ENCODE measurements at places on chromosomes 1 and 21.
A peak's percentile ranks its signal among the peaks of the same experiment; 100 is the strongest.

GRCh38 chr1:212438831-212439237, 6.1 kb downstream of the NENF start:
- DNase-seq, result no peak

GRCh38 chr1:204274446-204274845, 60.7 kb upstream of the GOLT1A start:
- DNase-seq, result no peak

- DNase-seq, result no peak
These were observed 83.2 kb upstream of the RHOU start for GRCh38 chr1:228652116-228652515.

GRCh38 chr1:56331892-56332567, 247.3 kb downstream of the PLPP3 start:
- DNase-seq, result no peak

DNA sequence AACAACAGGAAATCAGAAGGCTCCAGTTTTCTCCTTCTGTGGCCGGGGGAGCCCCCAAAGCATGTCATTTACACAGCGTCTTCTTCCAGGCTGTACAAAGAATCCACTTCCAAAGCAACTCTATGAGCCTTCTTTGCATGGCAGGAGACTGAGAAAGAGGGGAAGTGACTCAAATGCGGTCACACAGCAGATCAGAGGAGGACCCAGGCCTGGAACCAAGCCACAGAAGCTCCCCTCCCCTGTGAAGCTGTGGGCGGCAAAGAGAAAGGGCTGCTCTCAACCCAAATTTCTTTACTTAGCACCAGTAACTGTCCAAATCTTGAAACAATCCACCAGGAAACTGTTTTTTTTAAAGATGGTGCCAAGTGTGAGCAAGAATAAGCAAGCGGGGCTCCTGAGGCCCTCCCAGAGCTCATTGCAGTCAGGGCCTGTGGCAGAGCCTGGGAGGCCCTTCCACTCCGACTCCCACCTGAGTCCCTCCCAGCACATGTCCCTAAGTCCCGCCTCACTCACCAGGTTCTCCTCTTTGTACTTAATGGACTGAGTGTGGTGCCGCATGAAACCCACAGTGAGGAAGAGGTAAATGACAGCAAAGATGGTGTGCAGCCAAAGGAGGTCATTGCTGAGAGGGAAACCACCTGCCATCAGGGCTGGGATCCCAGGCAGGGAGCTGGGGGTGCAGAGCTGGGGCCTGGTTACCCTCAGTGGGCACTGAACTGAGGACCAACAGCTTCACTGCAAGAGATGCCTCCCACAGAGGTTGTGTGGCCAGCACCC, 15.9 kb downstream of the TMEM63A start:
- peak; percentile 65 for DNase-seq

GRCh38 chr1:87449348-87449963, 120.8 kb downstream of the LMO4 start:
- DNase-seq, result no peak

GRCh38 chr1:89675677-89676076, 42.8 kb downstream of the LRRC8C start:
- DNase-seq, result no peak

- DNase-seq, result no peak
These were observed 141.4 kb downstream of the SYT2 start for GRCh38 chr1:202568826-202569225.

DNA sequence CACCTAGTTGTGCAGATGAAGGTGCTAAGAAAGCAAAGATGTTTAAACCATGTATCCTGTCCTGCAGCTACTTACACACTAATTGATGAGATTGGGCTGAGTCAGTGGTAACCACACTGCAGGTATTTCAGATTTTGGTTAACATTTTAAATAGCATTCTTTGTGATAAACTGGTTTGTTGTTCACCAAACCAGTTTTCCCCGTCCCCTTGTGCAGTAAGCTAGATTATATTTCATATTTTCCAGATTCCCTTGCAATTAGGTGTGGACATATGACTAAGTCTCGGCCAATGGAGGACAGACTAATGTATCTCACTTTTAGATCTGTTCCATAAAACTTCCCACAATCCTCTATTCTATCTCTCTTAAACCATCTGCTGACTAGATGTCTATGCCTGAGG, 320.4 kb downstream of the RWDD3 start:
- no peak for DNase-seq

DNA sequence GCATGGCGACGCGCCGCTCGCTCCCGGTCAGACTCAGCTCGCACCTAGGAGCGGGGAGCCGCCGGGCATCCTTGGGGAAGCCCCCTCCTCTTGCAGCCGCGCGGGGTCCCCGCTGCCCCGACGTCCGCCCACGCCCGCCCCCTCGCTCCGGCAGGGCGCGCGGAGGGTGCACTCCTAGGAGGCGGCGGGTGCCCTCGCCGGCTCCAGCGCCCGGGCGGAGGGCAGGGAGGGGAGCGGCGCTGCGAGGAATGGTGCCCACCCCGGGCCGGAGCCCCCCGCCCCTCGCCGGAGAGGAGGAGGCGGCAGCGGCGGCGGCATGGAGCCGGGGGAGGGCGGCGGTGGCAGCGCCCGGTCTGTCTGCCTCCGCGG, 488 bp downstream of the FAM78B start:
- no peak for DNase-seq

DNA sequence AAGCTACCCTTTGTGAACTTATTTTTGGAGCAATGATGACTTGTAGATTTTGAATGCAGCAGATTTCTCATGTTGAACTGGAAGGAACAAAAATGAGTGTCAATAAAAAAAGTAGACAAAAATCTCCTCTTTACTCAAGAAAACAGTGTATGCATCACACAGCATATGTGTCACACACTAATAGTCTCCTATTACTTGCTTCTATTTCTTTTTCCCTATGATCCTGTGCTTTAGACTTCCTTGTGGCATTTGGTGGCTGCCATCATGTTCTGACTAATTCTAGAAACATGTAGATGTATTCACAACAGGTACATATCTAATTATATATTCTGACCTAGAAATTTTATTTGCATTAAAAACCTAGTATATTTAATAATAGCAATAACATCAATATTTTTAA, 14.3 kb downstream of the RC3H1 start:
- DNase-seq, result no peak

DNA sequence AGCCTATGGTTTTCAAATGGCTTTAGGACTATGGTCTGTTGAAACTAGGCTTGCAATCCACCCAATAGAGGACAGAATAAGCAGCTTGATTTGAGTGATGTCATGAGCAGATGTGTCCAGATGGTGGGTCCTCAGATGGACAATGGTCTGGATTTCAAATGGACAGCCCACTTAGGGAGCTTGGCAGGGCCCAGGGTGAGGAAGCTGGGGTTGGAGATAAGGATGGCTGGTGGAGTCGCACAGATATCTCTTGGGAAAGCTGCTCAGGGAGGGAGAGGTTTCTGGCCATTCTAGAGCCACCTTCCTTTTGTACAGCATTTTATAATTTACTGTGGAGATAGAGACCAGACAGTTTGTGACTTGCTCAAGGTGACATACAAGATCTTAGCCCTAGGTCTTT, 55.0 kb downstream of the NFASC start:
- no peak for DNase-seq

DNA sequence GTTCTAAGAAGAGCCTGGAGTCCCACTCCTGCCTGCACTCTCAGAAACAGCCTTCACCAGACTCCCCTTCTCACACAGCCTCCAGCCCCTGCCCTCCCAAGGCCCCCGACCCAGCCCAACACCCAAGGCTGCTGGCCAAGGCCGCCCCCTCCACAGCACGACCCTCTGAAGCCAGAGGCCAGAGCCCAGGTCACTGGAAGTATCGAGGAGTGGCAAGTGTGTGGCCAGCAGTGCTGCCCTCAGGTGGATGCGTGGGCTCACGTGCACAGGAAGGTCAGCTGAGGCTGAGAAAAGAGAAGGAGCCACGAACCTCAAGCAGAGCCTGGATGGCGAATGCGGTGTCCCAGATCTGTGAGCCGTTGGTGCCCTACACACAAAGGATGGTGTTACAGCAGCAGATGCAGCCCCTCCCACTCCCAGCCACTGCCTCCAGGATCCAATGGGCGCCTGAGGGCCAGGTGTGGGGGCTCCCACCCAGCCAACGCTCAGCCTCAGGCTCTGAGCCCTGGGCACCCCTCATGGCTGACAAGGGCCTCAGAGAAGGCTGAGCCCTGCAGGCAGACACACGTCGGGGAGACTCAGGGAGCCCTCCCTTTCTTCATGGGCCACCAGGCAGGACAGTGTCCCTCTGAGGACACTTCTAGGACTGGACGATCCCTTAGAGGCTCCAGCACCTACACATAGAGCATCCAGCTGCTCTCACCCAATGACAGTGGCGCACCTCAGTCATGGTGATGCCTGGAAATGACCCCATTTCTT, 18.0 kb downstream of the LSS start:
- DNase-seq, result no peak

DNA sequence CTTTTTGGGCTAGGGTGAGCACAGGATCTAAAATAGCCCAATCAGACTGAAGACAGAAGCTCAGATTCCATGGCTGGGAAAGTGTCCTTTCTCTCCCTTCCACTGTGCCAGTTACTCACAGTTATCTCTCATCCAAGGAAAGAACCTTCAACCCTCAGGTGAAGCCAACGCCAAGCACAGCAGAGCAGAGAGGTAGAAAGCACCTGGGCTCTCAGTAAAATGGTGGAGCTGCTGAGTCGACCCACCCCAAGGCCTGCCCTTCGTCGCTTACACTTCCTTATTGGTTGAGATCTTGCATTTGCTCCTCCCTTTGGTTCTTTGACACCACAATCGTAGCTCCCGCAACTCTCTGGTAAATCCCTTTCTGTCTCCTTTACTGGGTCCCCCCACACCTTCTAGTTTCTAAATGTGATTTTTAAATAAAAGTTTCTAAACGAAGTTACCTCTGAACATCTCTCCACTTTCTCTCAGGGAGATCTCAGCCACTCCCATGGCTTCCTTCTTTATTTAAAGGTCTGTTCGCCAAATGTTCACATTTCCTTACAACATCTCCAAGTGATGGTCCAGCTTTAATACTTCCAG, 27.5 kb upstream of the SLC30A1 start:
- DNase-seq, result no peak

GRCh38 chr1:108560189-108560873, 431 bp downstream of the EEIG2 start:
- peak; percentile 15 for DNase-seq

DNA sequence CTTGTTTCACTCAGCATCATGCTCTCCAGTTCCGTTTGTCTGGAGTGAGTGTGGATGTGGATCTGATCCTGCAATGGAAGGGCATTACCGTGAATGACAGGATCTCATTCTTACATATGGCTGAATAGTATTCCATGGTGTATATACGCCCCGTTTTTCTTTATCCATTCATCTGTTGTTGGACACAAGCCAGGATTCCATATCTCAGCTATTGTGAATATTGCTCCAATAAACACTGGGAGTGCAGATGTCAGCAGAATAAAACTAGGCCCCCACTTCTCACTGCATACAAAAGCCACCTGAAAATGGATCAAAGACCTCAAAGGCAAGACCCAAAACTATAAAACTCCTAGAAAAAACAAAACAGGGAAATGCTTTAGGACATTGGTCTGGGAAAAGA, 120.3 kb upstream of the TMPRSS2 start:
- DNase-seq, result no peak

GRCh38 chr21:44304877-44305293, 5.0 kb downstream of the PFKL start:
- DNase-seq, result no peak

GRCh38 chr1:89603651-89604413, 29.1 kb upstream of the LRRC8C start:
- peak; percentile 42 for DNase-seq

GRCh38 chr1:42259739-42260064, 75.3 kb downstream of the FOXJ3 start:
- no peak for DNase-seq

DNA sequence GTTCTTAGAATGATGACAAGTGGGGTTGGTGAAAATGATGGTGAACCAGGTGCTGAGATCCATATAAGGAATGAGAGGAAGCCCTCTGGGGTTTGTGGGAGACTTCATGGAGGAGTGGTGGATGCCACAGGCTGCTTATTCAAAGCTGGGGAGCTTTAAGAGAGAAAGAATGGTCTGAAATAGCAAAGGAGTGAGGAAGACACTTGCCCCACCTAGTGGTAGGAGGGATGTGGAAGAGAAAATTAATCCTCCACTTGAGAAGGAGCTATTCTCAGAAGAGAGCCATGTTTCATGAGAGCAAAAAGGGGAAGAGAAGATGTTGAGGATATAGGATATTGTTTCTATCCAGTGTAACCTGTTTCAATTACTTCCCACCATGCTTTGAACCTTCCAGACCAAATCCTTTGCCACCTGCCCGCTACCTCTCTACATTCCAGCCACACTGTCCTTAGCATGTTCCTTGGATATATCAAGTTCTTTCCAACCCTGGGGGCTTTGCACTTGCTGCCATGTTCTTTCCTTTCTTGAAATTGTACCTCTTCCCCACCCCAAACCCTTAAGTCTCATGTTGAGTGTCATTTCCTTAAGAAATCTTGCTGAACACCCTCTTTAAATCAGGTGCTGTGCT, 19.6 kb upstream of the ZNF648 start:
- no peak for DNase-seq

- DNase-seq, result no peak
These were observed 141.4 kb upstream of the GRIK3 start for GRCh38 chr1:37175666-37176215.

DNA sequence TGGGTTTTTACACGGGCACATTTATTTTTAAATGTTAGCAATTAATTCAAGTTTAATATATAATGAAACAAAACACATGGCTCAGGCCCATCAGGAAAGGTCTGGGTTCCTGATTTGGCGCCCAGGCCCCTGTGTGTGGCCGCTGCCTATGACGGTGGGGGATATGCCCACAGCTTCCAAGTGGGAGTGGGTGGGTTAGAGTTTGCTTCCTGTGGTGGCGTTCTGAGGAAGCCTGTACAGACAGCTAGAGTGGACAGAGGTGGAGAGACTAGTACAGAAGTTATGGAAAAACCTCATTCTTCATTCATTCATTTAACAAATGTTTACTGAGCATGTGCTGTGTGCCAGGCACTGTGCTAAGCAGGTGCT, 22.4 kb upstream of the EPS8L3 start:
- no peak for DNase-seq

DNA sequence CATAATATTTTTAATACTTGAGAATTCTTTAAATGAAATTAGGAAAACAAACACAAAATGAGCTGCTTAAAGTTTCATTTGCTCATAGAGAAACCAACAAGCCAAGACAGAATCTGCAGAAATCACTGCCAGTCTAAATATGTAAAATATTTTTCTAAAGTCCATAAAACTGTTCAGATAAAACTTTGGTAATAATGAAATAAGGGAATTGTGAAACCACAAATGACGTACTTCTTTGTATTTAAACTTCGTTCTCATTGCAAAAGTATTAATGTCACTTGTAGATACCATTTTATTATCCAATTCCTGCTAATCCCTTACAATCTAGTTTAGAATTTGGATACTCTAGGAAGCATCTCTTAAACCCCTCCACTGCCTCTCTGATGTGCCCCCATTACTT, 234.5 kb upstream of the NEGR1 start:
- DNase-seq, result no peak

GRCh38 chr1:184387476-184388318, 868 bp downstream of the C1orf21 start:
- DNase-seq, result peak; percentile 7
